ENCODE measurements at places on chromosomes 6 and 20. TPM values are rescaled to one million over a fixed set of nuclear protein-coding genes. Genes with fewer than 3 reads are reported as not detected.

Gene CAPN11
- total RNA-seq: 0.22 TPM

Gene TMX4
- total RNA-seq: 45.6 TPM

Gene IPCEF1
- 33.0 TPM for total RNA-seq

Gene MEP1A
- not detected for total RNA-seq

Gene PRSS16
- 0.58 TPM for total RNA-seq

Gene HEY2
- total RNA-seq: 0.33 TPM

Gene OLIG3
- not detected for total RNA-seq

Gene PLA2G7
- not detected for total RNA-seq

Gene CALHM5
- not detected for total RNA-seq

Gene C6orf52
- total RNA-seq: not detected

Gene PAK1IP1
- 6.5 TPM for total RNA-seq

Gene CST3
- total RNA-seq: 3.2 TPM

Gene PHACTR3
- not detected for total RNA-seq

Gene MUCL3
- total RNA-seq: not detected

Gene SMLR1
- total RNA-seq: not detected

Gene CCN6
- not detected for total RNA-seq

Gene SLC32A1
- total RNA-seq: not detected

Gene RHAG
- total RNA-seq: not detected

Gene SNPH
- 14.4 TPM for total RNA-seq

Gene COL21A1
- not detected for total RNA-seq

Gene PPP1R14C
- total RNA-seq: not detected

Gene SRSF12
- total RNA-seq: not detected

Gene VSTM2L
- total RNA-seq: not detected

Gene MOXD1
- total RNA-seq: not detected

Gene PPIL6
- 1.4 TPM for total RNA-seq

Gene LTB
- 204 TPM for total RNA-seq

Gene HLA-B
- total RNA-seq: 9,693 TPM

Gene OPRL1
- total RNA-seq: 0.69 TPM

Gene RBL1
- total RNA-seq: 32.6 TPM

Gene SLC16A10
- total RNA-seq: 15.7 TPM

Gene ZNF334
- total RNA-seq: 0.14 TPM

Gene ULBP3
- 1.8 TPM for total RNA-seq

Gene SIRPB2
- total RNA-seq: not detected

Gene SAMD10
- total RNA-seq: 7.3 TPM

Gene TRIM31
- not detected for total RNA-seq

Gene EYA4
- not detected for total RNA-seq

Gene ANKEF1
- 0.58 TPM for total RNA-seq

Gene HLA-DQB1
- total RNA-seq: 30.6 TPM

Gene TGM2
- total RNA-seq: not detected

Gene RNF217
- total RNA-seq: not detected

Gene HTR1E
- not detected for total RNA-seq

Gene POU3F2
- not detected for total RNA-seq

Gene RIPPLY2
- total RNA-seq: not detected

Gene DDO
- total RNA-seq: not detected

Gene KIAA1755
- total RNA-seq: not detected

Gene CFAP61
- not detected for total RNA-seq

Gene VWA7
- total RNA-seq: 1.2 TPM

Gene FOXQ1
- not detected for total RNA-seq

Gene VGLL2
- not detected for total RNA-seq

Gene DNMT3B
- 0.36 TPM for total RNA-seq

Gene BYSL
- total RNA-seq: 6.2 TPM

Gene SIRPA
- total RNA-seq: not detected

Gene SCRT2
- not detected for total RNA-seq

Gene HLA-DMB
- total RNA-seq: 9.9 TPM

Gene SLC23A2
- total RNA-seq: 22.0 TPM

Gene KCNK15
- not detected for total RNA-seq

Gene EGFL8
- 18.1 TPM for total RNA-seq

Gene MMP24
- 0.08 TPM for total RNA-seq

Gene COL11A2
- 1.9 TPM for total RNA-seq

Measured in CD8-positive, alpha-beta T cell (primary cell).